Naive thymus-derived CD4-positive, alpha-beta T cell (primary cell): ENCODE measurements at places on chromosomes 4 and X.

- DNase-seq: no peak
Measured at GRCh38 chr4:119810001-119810400, 181.4 kb upstream of the PDE5A start.

DNA sequence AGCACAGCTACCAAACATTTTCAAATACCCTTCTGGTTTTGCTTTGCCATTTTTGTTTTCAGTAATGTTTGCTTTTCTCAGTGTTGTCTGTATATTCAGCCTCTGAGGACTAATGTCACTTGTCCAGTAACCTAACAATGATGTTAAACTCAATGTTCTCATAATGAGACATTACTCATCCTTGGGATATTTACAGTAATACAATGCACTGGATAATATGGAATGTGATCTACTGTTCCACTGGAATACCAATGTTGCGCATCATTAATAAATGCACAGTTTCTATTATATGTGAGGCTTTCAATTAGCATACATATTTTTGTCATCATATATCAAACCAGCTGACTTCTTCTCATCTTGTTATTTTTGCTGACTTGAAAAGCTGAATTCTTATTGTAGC lies 259.1 kb downstream of the SH2D1A start:
- no peak for DNase-seq

DNA sequence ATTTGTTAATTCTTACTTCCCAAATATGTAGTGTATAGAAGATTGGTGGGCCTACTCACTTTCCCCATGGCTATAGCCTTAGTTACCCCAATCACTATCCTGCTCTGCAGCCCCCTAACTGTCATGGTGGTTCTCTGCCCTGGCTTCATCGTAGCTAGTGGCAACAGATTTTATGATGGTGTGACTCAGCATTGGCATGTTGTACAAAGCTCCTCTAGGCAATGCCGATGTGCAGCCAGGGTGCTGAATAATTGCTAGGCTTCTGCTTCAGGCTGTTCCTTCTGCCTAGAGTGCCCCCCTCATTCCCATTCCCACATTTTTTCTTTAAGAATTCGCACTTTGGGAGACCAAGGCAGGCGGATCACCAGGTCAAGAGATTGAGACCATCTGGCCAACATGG lies 35.2 kb downstream of the AFF2 start:
- DNase-seq: no peak

DNA sequence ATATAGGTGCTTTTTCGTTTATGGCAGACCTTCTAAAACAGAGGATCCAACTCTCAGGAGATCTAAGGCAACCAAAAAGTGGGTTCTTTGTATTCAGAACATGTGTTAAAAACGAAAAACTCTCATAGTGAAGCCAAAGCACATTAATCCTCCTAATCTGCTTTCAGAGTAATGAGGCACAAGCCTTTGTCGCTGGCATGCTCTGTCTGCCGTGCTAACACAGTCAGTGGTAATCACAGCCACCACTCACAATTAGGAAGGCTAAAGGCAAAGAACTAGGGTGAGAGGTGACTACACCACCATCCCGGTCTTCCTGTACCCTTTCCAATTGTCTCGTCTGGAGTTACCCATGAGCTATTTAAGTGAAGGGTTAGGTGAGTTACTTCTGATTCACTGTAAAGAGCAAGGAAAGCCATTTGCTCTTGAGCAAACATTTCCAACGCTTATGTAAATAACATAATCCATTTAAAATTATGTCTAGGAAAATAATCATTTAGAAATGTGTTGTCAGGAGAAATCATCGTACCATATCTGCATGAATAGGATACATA lies 40.7 kb downstream of the NPY2R start:
- DNase-seq: no peak

DNA sequence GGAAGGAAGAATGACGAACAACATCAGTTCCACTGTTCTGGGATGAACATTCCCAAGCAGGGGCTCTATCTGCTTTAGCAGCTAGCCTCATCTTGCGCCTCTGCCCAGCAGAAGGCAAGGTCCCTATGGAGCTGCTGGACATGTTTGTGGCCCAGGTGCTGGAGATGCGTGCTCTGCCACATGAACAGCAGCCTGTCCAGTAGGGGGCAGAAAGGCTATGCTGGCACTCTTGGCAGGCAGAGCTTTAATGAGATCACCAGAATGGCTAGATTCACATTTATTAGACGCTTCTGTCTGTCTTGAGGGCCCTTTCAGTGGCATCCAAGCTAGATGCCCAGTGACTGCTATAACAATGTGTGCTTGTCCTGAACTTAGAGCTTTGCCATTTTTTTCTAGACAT lies 1826.0 kb downstream of the STIM2 start:
- no peak for DNase-seq

GRCh38 chr4:140048419-140048995 lies 105.5 kb downstream of the MAML3 start:
- no peak for DNase-seq

DNA sequence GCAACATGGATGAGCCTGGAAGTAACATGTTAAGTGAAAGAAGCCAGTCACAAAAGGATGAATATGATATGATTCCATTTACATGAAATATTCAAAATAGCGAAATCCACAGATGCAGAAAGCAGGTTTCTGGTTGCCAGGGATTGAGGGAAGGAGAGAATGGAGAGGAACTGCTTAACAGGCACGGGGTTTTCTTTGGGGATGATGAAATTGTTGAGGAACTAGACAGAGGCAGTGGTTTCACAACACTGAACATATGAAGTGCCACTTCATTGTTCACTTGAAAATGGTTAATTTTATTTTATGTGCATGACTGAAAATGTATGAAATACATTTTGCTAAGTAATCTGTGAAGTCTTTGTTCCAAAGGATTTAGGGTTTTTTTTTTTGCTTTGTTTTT lies 182.5 kb upstream of the TBL1X start:
- DNase-seq: no peak

- no peak for DNase-seq
Measured at GRCh38 chr4:169312690-169313422, 42.1 kb upstream of the SH3RF1 start.

- no peak for DNase-seq
Measured at GRCh38 chr4:40887764-40888131, 138.0 kb downstream of the NSUN7 start.

GRCh38 chrX:147917700-147918695 lies 6.3 kb downstream of the FMR1 start:
- DNase-seq: peak; percentile 37

GRCh38 chrX:68895341-68895755 lies 66.5 kb downstream of the EFNB1 start:
- DNase-seq: peak; percentile 4

- no peak for DNase-seq
Measured at GRCh38 chr4:13007802-13008470, 476.2 kb downstream of the RAB28 start.

DNA sequence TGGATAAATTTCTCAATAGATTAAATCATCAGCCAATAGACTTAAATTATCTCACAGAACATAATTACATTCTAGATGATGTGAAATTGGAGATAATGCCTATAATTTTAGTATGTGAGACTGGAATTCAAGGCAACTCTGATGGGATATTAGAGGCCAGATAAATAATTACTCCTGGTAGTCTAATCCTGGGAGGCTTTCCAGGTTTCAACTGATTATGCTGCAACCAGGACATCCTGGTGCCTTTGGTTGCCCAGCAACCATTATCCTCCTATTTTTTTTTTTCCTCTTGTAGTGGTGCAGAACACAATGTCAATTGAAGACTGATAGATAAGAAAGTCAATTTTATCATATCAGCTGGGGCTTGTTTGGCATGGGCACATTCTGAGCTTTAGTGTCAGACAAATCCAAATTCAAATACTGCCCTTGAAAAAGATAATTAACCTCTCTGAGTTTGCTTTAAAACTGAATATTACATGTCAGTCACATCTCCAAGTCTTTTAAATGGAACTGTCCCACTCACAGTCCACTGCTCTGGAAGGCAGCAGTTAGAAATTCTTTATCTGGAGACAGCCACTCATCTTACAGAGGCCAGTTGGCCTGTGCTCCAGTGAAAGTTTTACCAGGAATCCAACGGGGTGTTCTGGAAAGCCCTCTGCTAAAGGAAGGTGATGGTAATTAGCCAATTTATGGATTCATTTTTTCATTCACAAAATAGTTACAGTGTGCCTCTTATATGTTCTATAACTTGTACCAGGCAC lies 95.3 kb upstream of the GUCY1A1 start:
- DNase-seq: no peak

- DNase-seq: no peak
Measured at GRCh38 chrX:53711436-53711835, 24.9 kb upstream of the HUWE1 start.

DNA sequence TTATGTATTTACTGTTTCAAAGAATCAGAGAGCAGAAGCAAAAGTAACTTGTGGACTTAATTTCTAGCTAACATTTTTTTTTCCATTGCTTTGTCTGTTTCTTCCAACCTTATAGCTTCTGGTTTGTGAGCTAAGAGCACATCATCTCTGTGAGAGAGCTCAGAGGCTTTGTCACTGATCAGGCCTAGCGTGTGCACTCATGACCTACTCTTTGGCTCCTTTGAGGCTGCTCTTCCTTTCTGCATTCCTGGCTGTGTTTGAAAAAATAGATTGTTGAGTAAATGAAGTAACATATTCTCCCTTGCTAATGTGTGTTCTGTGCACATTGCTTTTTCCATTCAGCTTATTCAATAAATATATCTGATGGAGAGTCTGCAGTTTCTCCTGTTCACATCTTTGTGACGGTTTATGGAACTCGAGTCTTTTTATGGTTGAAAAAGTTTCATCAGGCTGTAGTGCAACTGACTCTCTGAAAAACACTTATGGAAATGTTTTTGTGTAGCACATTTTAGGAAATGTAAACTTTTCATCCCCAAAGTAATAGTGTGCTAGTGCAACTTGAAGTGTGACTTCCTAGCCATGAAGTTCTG lies 133.0 kb downstream of the RAPGEF2 start:
- no peak for DNase-seq

- no peak for DNase-seq
Measured at GRCh38 chr4:141647966-141648365, 11.6 kb downstream of the IL15 start.

DNA sequence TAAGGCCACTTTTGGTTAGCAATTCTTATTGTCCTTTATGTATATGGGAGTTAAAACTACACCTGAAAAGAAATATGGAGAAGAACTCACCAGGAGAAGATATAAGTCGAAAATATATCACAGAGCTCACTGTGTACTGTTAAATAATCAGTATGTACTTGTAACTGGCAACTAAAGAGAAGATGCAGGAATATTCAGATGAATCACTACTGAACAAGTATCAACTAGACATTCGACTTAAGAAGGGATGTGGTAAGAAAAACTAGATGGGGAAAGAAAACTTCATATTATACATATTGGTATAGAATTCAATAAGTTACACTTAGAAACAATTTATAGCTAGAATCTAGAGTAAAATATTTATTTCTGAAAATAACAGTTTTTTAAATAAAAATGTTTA lies 230.0 kb downstream of the CAMK2D start:
- no peak for DNase-seq

- no peak for DNase-seq
Measured at GRCh38 chrX:20517565-20517964, 250.9 kb upstream of the RPS6KA3 start.

- no peak for DNase-seq
Measured at GRCh38 chrX:79466636-79467035, 99.5 kb upstream of the ITM2A start.

GRCh38 chr4:55880652-55881280 lies 27.3 kb downstream of the EXOC1 start:
- no peak for DNase-seq

- DNase-seq: no peak
Measured at GRCh38 chrX:110519906-110520452, 161.3 kb downstream of the RTL9 start.

- DNase-seq: no peak
Measured at GRCh38 chr4:86451560-86452330, 91.9 kb upstream of the MAPK10 start.

GRCh38 chrX:17527135-17527701 lies 152.2 kb downstream of the NHS start:
- no peak for DNase-seq

DNA sequence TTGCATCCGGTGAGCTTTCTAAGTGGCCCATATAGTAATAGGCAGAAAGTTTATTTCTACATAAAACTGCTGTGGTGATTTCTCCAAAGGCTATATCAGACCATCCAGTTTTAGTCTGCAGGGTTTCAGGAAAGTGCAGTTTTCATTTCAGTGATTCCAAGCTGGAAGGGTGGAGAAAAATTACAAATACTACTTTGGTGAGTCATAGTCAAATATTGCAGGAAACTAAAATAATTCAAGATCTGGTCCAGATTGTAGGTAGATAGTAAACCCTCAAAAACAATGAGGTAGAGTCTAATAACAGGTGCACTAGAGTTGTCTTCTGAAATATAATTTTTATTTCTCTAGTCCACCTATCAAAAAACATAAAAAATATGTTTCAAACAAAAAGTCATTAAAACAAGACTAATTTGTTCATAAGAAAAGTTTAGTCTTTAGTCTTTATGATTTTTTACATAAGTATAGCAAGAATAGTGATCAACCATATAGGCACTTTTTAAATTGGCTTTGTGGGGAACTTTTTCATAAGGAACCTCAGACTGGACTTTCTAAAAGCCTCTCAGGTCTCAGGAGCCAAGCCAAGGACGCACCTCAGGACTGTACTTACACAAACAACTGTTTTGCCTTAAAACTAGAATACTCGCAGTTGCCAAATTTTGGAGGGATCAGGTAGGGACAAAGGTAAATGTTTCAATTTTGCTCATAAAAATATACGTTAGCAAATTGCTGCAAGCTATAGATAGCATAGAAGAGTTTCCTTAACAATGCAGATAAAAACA lies 101.8 kb upstream of the TLR3 start:
- no peak for DNase-seq

- no peak for DNase-seq
Measured at GRCh38 chr4:73721435-73721834, 18.9 kb upstream of the CXCL8 start.

DNA sequence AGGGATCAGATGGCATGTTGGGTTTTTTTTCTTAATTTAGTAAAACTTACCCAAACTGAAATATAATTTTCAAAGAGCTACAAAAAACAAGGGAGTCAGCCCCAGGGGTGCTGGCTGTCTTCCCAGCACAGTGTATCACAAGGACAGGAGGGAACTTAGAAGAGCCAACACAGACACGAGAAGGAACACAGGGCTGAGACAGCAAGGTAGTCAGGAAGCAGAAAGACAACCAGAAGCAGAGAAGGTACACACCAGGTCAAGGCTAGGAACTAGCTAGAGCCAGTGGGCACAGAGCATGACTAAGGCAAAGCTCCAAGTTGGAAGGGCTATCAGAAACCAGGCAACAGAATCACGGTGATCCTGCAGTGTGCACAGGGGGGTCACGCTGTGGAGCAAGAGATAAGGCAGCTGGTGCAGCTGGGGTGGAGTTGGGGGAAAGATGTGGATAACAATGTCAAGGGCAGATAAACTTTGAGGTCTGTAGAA lies 168.7 kb downstream of the NR3C2 start:
- DNase-seq: no peak

DNA sequence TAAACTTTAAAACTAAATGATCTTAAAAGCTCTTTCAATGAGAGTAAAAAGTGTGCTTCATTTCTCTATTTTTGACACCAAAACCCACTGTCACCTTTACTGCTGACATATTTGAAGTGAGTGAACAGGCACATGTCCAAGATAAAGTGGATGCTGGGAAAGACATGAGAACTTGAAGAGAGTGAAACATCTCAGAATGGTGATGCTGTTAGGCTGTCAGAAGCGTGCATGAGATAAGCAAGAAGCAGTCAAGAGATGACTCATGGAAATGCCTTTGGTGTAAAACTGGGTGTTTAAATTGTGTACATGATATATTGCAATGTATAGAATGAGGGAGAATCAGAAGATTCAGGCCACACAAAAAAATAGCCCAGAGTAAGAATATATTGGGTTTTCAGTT lies 21.8 kb upstream of the GBA3 start:
- no peak for DNase-seq
